Stimulated activated CD8-positive, alpha-beta memory T cell treated with anti-CD3 and anti-CD28 coated beads, Interleukin-7, amount 100 ng/mL, for 1 hour (primary cell): ENCODE measurements at places on chromosomes 7 and 10.

DNA sequence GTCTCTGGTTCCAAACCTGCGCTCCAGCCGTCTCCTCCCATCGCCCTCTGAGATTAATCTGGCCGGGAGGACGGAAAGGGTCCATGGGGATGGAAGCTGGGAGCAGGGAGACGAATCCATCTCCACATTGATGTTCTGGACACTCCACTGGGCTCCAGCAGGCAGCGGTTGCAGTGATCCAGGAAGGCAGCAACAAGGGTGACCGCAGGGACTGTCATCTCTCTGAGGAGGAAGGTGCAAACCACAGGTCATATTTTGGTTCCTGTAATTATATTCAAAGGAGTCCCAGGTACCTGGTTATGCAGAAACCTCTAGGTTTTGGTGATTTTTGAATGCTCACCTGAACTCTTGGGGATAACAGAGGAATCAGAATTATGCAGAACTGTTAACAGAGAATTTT lies 54.8 kb downstream of the EVX1 start:
- no peak for DNase-seq

- DNase-seq: no peak
Observed at GRCh38 chr7:90830308-90830707, 234.2 kb downstream of the CDK14 start.

GRCh38 chr7:88357294-88357693 lies 50.6 kb upstream of the STEAP4 start:
- DNase-seq: no peak

- no peak for DNase-seq
Observed at GRCh38 chr7:2680792-2681490, 7.1 kb upstream of the AMZ1 start.

DNA sequence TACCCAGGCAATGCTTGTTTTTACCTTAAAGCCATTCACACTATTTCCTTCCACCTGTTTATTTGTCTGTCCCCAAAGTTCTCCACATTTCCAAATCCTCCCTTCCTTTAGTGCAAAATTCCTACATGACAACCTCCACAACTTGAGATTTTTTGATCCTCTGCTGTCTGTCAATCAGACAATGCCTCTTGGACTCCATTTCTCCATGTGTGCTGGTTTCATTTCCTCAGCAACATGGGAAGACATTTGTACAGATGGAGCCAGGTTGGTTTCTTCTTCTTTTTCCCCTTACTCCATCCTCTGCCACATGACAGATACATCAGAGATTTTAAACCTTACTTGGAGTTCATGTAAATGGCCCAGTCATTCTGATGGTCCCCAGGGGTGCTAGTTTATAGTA lies 19.1 kb upstream of the GIMAP2 start:
- no peak for DNase-seq

DNA sequence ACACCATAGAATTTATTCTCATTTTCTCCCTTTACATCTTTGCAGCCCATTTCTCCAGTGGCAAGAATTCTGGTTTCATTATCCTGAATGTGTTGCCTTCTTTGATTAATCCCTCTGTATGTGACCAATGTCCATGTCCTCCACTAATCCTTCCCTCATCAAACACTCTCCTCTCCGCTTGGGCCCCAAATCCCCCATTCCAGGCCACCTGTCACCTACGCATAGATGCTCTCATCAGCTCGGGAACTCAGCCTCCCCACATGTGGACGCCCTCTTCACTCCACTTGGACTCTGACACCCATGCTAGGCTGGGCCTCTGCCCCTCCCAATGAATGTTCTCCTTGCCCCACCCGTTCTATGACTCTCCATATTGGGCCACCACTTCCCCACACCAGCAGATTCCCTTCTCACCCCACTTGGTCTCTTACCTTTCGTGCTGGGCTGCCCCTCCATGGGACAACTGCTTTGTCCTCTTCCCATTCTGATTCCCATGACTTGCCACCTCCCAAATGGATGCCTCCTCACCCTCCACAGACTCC lies 18.7 kb upstream of the RBM20 start:
- DNase-seq: no peak
